ENCODE measurements at places on chromosomes 13 and 19.

GRCh38 chr19:1401889-1402217, 511 bp upstream of the GAMT start:
- DNase-seq, result no peak

DNA sequence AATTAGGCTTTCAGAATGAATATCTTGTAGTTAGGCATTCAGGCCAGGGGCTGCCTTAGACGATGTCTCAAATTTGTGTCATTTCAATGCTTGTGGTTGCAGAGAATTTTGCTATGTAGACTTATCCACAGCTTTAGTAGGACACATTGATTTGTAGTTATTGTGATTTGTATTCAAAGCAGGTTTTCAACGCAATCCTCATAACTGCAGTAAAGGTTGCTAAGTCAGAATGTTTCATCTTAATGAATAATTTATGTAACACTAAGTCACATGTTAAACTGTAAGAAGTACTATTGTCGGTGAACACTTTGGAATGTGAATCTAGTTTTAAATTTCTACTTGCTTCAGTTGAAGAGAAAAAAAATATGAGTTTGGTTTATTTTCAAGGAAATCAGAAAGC, 1117.2 kb upstream of the SPRY2 start:
- no peak for DNase-seq

DNA sequence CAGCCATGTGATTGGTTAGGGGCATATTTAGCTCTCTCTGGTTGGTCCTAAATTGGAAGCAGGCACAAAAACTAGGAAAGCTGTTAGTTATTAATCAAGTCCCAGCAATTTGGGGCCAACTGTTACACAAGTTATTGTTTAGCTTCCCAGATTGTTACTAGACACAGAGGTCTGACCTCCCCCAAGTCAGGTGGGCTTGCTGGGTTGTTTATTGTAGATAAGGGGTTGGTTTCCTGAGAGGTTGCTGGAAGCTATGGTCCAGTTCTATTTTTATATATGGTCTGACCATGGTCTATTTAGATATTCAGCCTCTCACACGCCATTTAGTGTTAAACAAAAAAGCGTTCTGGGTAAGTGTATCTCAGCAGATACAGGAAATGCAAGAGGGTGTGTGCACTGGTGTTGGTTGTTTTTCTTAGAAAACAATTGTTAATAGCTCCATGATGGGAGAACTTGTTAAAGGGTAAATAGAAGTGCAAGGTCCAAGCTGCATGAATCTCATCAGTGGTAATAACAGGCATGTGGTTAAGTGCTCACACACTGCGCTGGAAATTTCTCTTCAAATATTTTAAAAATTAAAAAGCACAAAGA, 150.0 kb downstream of the RAP2A start:
- no peak for DNase-seq

DNA sequence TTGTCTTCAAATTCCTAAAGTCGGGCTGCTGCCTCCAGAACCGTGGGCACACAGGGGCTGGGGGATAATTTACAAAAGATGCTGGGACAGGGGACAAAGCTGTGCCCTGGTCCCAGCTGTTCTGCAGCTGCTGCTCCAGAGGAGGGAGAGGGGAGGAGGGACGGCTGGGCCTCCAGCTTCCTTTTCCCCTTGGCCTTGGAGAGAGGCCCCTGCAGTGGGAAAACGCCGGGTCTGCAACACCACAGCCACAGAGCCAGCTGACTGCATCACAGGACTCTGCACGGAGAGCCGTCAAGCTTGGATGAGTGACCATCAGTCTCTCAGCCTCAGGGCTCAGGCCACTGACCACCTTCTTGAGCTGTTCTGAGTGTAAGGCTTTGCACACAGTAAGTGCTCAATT, 6.1 kb downstream of the DOCK6 start:
- DNase-seq, result no peak

GRCh38 chr13:110212529-110212928, 94.4 kb downstream of the COL4A1 start:
- no peak for DNase-seq

- DNase-seq, result peak; percentile 30
These were observed 1.2 kb downstream of the KPNA3 start for GRCh38 chr13:49791315-49791710.

DNA sequence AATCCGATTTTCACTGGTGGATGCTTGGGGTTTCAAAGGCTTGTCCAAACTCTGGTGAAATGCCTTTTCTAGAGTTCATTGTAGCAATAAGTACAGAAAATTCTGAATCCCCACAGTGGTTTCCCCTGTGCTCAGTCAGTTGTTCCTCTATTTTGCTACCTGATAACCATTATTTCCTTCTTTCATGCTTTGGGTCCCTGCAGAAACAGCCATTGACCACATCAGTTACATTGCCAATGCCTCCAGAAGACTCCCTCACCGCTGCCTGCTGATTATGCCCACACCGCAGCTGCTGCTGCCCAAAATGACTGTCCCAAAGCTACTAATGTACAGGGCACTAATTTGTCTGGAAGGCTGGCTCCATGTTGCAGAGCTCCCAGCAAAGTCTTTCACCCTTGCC, 517.3 kb downstream of the KLF12 start:
- DNase-seq, result no peak

DNA sequence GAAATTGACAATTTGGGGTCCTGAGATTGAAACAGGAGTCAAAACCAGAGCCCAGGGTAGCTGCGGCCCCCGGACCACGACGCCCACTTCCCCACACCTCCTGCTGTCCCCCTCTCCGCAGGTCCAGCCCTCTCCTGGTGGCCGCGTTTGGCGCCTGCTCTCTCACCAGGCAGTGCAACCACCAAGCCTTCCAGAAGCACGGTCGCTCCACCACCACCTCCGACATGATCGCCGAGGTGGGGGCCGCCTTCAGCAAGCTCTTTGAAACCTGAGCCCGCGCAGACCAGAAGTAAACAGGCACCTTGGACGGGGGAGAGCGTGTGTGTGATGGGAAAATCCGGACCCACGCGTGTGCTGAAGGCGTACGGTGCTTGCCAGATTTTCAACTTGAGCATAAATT, 22.9 kb downstream of the NAXD start:
- no peak for DNase-seq

DNA sequence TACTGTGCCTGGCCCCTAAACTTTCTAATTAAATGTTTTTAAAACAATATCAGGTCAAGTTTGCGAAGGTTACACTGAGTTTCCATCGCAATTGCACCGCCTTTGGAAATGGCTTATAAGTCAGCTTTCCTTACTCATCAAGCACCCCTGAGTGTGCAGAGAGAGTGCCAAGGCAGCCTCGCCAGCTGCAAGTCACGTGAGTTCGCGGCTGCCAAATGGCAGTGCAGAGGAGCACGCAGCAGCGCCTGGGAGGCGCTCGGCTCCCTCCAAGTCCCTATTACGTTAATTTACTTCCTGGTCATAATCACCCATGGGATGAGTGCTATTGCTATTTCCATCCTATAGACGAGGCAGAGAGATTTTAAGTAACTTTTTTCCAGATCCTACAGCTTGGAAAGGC, 319.6 kb downstream of the TEX29 start:
- DNase-seq, result no peak

GRCh38 chr19:19458110-19458816, 52.8 kb downstream of the GATAD2A start:
- no peak for DNase-seq

DNA sequence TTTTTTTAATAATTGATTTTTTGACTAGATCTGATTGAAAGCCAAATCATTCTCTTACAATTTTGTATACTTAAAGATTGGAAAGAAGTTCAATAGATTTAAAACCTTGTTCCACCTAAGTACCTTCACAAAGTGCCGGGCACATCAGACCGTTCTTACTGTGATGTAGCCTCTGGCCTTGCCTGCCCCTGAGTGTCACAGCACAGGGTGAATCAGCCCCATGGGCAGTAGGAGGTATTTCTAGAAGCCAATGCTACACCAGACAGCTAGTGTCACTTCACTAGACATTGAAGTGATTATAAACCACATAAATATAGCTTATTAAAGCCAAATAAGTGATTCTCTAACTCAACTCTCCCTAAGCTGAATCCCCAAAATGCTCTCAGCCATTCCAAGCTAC, 131.3 kb downstream of the LACC1 start:
- no peak for DNase-seq

- DNase-seq, result no peak
These were observed 58.3 kb upstream of the ADGRE5 start for GRCh38 chr19:14322889-14323463.

- no peak for DNase-seq
These were observed 35.5 kb downstream of the AP1M1 start for GRCh38 chr19:16233081-16233776.

DNA sequence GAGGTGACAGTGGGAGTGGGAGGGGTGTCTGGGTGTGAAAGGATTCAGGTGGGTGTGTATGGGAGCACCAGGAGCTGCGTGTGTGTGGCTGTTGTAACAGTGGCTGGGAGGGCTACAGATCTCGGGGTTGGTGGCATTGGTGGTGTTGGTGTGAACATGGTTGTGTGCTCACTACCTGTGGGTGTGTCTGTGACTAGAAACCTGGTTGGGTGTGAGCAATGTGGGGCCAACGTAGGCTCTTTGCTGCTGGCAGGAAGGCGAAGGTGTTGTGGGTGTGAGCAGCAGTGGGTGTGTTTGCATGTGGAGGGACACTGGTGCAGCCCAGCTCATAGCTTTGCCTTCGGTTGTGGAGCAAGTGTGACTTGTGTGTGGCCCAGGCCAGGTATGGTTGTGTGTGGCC, 3.7 kb upstream of the NR2C2AP start:
- no peak for DNase-seq

- no peak for DNase-seq
These were observed 28.8 kb downstream of the SPRY2 start for GRCh38 chr13:80312012-80312704.

- DNase-seq, result no peak
These were observed 67.2 kb downstream of the SPACA7 start for GRCh38 chr13:112443191-112443994.

GRCh38 chr19:11814700-11815035, 595 bp downstream of the ZNF440 start:
- peak; percentile 50 for DNase-seq

DNA sequence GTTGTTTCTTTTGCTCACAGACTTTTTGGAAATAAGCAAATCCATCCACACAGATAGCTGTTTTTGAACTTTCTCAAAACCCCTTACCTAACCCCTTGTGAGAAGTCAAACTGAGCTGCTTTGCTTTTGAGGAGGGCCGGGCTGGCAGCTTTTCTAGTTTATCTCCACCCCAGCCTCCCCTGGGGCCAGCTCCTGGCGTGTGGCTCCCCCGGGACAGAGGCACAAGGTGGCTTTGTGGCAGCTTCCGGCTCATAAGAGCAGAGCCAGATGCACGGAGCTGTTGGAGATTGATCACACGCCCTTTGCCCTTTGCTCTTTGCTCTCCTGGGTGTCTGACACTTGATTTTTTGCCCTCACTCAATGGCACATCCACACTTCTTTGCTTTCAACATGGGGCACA, 24.9 kb upstream of the RNF113B start:
- no peak for DNase-seq

DNA sequence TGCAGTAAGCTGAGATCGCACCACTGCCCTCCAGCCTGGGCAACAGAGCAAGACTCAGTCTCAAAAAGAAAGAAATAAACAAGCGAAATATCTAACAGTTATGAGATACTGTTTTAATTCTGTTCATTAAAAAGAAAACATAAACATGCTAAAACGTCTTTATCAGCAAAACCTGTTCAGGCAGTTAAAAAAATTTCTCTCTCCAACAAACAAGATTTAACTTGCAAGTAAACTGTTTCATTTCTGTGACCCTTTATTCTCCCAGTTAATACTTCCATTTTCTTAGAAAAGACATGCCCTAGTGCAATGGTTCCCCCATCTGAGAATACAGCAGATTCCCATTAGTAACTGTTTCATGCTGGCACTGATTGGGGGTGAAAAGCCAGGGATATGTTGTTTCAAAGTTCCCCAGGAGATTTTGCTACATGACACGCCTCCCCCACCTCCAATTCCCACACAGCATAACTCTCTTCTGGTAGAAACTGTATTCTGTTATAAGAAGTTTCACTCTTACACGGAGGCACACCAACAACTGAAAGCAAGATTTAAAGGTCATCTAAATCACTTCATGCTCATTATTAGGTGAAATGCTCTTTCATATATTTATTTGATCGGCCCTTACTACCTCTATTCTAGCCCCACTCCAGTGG, 24.4 kb downstream of the ELF1 start:
- DNase-seq, result no peak

DNA sequence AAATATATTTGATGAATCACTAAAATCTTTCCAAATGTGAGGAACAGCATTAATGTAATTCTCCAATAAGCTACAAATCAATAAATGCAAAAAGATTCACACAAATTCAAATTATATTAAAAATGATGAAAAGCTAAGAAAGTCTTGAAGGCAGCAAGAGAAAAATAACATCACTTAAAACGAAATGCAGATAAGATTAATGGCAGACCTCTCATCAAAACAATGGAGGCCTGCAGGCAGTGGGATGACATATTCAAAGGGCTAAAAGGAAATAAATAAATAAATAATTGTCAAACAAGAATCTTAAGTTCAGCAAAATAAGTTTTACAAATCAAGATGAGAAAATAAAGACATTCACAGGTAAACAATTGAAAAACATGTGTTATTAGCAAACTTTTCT, 952.1 kb downstream of the SLITRK6 start:
- no peak for DNase-seq

DNA sequence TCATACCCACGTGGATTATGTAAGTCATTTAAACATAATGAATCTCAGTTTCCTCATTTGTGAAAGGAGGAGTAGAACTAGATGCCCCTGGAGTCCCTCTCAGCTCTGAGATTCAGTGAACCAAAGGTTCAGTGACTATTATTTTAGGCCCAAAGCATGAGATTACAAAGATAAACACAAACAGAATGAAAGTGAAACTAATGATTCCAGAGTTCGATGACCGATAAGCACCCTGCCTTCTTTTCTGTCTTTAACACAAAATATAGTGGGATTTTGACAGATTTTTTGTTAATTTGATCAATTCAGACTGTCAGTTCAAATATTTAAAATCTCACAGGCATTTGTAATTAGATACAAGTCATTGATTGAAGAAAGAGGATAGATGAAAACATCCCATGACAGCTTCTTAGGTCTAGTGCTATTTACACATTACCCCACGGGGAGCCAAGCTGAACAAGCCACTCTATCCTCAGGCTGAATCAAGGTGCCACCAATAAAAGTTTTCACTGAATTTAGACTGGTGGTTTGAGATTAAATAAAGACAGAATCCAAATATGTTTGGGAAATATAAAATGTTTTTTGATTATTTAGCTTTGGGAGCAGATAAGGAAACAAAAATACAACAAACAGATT, 64.6 kb upstream of the RAP2A start:
- no peak for DNase-seq

GRCh38 chr13:110440946-110441731, 120.4 kb downstream of the RAB20 start:
- no peak for DNase-seq

- no peak for DNase-seq
These were observed 16.7 kb upstream of the ZNF564 start for GRCh38 chr19:12567951-12568350.

- DNase-seq, result no peak
These were observed 22.2 kb downstream of the PCID2 start for GRCh38 chr13:113186061-113186900.

GRCh38 chr19:4600893-4601292, 38.4 kb upstream of the TNFAIP8L1 start:
- no peak for DNase-seq

Data from PC-3 (cell line).